CD8-positive, alpha-beta memory T cell (primary cell): ENCODE measurements at places on chromosomes 13 and 19.

GRCh38 chr13:44172281-44172810, 201.3 kb upstream of the SERP2 start:
- no peak for DNase-seq

GRCh38 chr13:71290963-71291841, 575.8 kb downstream of the DACH1 start:
- DNase-seq, result peak; percentile 19

GRCh38 chr13:74869846-74870245, 612.1 kb downstream of the TBC1D4 start:
- DNase-seq, result no peak

DNA sequence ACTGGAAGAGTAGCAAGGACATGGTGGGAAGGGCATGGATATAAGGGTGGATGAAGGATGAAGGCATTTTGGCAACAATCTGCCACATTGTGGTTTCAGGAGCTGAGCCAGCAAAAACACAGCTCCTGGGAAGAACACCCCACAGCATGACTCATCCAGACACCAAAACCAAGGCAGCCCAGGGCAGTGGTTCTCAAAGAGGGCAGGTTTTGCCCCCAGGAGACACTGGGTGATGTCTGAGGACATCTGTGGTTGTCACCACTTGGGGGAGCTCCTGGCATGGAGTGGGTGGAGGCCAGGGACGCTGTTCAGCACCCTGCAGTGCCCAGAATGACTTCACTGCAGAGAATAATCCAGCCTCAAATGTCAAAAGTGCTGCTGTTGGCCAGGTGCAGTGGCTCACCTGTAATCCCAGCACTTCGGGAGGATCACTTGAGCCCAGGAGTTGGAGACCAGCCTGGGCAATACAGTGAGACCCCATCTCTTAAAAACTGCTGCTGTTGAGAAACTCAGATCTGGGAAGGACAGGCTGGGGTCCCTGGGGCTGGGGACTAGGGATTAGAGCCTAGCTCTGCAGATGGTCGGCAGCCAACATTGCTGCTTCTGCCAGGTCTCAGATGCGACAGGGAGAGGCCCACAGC, 16.1 kb downstream of the ZFR2 start:
- DNase-seq, result peak; percentile 37

- DNase-seq, result no peak
These were observed 8.3 kb downstream of the IFNL3 start for GRCh38 chr19:39236527-39236926.

DNA sequence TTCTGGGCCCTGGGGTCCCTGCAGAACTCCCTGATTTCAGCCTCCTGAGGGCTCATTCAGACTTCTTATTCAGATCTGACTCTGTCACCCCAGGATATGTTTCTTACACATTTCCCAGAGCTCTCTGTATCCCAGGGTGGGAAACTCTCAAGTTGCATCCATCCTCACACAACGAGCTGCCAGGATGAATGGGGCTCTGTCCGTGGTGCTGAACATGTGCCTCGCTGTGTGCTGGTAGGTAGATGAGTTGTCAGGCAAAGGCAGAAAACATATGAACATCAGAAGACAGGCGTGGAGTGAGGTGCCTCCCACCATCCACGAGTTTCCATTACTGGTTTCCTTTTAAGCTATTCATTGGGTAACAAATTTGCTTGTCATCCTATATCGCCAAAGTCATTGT, 11.4 kb upstream of the IGFL1 start:
- DNase-seq, result no peak

- DNase-seq, result no peak
These were observed 12.4 kb upstream of the PDCD2L start for GRCh38 chr19:34391813-34392212.

- no peak for DNase-seq
These were observed 52.4 kb downstream of the MLLT1 start for GRCh38 chr19:6227156-6227935.

DNA sequence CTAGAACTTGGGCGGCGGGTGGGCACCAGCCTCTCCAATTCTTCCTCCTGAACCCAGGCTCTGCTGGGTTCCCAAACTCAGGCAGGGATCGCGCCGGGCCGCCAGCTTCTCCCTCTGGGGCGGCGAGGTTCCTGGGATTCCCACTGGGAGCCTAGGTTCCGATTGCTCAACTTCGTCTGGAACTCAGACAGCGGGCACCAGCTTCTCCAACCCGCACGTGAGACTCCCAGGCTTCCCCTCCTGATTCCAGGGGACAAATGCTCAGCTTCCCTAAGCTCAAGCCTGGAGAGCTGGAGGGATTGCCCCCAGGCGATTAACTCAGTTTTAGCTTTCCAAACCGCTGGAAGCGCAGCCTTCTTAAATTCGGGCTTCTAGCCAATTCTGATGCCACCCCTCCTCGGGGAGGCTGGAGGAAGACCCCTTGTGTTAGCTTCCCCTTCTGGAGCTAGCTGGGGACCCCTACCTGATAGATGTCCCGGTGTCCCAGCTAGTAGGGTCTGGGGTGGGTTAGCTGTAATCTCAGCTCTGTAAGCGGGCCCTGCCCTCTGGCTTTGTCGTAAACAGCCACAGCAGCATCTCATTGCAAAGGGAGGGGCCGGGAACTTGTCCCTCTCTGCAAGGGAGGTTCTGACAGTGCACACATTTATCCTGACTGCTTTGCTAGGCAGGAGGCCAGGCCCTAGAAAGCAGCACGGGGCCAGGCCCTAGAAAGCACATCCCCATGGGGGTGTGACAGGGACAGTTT, 671 bp downstream of the MCOLN1 start:
- no peak for DNase-seq

DNA sequence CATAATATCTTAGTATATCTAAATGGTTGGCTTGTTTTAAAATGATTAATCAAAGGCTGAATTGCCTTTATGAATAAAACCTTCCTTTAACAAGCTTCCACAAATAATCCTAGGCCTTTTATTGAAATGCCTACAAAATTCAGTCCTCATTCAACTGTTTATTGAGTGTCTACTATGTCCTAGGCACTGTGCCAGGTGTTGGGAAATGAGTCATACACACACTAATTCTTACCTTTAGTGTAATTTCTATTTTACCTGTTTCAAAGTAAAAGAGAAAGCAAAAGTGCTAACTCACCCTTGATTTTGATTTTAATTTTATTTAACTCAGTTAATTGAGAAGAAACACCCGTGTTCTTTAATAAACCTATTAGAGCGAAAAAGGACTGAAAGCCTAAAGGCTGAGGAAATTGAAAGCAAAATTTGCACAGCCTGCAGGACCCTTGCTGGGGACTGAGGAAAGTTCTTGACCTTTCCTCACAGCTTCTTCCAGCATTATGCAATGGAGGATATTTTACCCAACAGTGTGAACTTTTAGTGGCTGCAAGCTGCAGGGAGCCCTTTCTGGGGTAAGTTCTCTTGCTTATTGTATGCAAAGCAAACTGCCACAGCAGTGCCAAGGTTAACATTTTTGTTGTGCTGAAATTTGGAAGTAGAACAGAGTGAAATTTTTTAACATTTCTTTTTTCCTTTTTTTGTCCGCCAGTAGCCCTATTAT, 83.1 kb downstream of the B3GLCT start:
- DNase-seq, result no peak

DNA sequence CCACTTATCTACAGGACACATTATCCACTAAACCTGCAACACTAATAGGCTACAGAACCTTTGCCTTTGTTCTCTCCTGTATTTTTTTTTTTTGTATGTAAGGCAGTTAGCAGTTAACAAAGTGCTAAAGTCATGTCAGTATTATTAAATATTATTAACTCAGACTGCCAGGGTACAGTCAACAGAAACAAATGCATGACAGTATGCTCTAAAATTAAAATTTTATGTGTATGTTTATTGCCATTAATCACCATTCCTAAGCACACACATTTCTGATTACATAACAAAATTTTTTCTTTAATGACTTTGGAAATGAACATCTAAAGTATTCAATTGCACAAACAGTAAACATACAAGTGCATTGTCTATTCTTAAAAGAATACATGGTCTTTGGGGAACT, 41.7 kb downstream of the XPO4 start:
- no peak for DNase-seq

DNA sequence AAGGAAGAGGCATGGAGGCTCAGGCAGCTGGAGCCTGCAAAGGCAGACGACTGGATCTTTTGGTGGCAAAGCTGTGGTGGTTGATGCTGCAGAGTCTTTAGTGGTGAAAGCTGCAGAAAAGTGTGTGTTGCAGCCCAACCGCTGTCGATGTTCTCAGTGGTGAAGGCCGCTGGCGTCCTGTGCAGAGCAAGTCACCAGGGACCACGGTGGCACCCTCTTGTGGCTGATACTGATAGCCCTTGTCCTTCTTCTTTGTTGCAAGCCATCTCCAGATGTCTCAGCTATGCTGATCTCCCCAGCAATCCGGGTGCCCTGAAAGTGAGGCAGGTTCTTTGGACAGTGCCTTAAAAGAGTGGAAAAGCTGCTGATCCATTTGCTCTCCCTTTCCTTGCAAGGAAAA, 610.9 kb upstream of the PCDH9 start:
- DNase-seq, result no peak

DNA sequence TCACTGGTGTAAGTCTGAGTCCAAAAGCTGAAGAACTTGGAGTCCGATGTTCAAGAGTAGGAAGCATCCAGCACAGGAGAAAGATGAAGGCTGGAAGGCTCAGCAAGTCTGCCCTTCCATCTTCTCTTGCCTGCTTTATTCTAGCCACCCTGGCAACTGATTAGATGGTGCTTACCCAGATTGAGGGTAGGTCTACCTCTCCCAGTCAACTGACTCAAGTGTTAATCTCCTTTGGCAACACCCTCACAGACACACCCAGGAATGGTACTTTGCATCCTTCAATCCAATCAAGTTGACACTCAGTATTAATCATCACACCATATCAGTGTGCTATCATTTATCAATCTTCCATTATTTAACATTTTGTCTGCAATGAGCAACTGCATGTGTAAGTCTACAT, 223.5 kb downstream of the GPC5 start:
- DNase-seq, result no peak

- no peak for DNase-seq
These were observed 1.6 kb upstream of the KMT2B start for GRCh38 chr19:35715981-35716800.

DNA sequence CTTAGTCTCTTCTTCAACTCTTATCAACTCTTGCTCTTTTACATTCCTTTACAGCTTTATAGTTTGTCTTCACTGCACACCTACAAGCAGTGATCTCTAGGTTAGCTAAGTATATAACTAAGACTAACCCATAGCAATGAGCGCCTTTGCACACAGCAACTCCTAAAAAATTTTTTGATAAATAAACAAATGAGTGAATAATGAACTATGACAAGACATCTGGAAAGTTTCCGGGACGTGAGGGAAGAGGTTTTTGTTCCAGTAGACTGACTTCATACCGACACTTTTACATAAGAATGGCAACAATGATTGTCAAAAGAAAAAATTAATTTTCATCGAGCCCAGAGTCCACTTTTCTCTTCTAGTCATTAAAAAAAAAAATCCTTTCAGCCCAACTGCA, 98.3 kb downstream of the ELF1 start:
- DNase-seq, result no peak

GRCh38 chr19:39341129-39341718, 997 bp upstream of the SAMD4B start:
- DNase-seq, result no peak

GRCh38 chr19:10393137-10393536, 10.2 kb downstream of the CDC37 start:
- DNase-seq, result no peak

DNA sequence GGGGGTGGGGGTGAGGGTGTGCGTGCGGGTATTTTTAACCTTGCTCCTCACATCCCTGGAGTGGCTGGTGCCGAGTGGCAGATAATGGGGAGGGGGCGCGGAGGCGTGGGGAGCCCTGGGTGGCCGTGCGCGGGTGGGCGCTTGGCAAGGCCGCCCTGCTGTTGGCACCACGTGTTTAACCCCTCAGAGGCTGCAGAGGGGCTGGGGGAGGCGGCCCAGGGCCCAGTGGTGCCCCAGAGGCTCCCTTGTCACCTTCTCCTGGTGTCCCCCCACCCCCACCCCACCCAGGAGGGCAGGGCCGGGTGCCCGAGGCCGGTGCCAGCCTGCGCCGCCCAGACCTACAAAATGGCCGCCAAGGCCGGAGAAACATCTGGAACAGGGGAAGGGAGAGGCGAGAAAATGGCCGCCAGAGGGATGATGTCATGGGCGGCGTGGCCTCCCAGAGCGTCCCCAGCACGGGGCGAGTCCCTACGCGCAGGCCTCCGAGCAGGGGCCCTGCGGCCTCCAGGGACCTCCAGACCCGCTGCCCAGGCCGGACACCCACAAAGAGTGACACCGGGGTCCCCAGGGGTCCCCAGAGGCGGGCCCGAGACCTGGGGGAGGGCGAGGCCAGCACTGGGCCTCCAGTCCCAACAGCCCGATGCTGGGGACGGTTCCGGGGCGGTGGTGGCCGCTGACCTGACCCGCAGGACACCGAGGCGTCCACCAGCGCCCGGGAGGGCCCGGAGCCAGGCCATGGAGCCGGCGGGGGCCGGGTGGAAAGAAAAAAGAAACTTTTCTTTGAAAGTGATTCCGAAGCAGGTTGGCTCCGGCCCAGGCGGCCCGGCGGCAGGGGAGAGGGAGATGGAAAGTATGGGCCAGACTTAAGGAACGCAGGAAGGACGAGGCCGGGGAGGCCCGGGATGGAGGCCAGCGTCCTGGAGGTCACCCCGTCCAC, 38.2 kb downstream of the NFIC start:
- no peak for DNase-seq

DNA sequence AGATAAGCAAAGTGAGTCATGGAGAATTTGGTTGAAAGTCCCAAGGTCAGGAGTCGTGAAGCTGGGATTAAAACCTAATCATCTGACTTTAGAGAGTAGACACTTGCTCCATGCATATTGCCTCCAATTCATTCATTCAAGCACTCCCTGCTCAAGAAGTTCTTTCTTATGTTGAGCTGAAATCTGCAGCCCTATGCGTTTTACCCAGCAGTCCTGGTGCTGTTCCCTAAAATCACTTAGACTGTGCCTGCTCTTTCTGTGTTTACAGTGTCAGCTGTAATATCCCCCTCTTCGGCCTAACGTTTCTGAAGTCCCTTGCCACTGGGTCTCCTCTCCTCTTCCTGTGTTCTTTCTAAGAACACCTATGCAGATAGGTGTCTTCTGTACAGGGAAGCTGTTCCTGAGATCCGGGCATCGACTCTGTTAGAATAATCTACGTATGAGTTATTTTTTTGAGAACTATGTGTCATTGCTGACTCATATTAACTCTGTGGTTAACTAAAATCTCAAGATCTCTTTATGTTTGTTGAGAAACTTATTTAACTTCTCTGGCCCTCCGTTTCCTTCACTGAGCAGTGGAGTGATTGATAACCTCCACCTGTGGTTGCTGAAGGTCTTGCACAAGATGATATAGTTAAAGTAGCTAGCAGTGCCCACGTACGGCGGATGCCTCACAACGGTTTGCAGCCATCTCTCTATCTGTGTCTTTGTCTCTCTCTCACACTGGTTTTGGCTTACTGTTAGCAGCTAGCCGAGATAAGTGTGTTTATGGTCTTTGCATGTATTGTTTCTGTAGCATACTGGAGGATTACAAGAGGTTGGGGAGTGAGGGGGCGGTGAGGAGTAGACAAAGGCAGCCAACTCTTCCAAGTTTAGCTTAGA, 4.7 kb downstream of the ALOX5AP start:
- DNase-seq, result no peak
